ENCODE measurements at places on chromosomes 3 and 15.

DNA sequence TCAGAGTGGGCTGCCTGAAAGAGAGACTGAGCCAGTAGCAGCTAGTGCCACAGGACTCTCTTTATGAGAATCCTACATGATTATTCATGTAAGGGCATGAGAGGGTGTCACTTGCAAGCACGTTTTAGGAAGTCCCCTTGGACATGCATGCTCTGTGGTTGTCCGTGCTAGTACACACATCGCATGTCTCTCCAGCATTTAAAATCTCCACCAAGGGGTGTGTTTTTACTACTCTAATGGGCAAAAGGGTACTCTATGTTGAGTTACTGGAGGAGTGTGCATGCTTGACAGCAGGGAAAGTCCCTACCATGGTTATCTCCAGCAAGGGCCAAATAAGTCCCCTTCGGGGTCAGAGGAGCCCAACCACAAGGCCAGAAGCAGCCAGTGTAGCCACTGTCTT is 70.7 kb downstream of the DCLK3 start:
- peaks cover 6% of the 10 kb centered on the region for H3K4me1 ChIP-seq
- no peak for DNase-seq
- peaks cover 4% of the 10 kb centered on the region for H3K36me3 ChIP-seq
- H3K27me3 ChIP-seq = no peaks in the 10 kb centered on the region
- no peak overlapping the region for H3K4me3 ChIP-seq
- H3K27ac ChIP-seq = no peak overlapping the region

DNA sequence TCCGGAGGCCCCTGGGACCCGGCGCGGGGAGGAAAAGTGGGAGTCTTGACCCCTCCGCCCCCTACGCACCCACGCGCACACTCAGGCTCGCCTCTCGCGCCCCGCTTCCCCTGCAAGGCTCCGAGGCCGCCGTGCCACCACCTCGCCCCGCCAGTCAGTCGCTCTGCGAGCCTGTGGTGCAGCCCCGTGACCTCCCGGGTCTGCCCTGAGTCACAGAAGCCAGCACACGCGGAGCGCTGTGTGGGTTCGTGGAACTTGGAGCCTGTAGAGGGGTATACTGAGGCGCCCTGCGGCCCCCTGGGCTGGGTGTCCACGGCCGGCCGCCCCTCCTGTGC is 380 bp upstream of the ALS2CL start:
- peaks cover 25% of the 10 kb centered on the region for H3K27me3 ChIP-seq
- no peak for DNase-seq
- H3K27ac ChIP-seq = no peak overlapping the region
- peaks cover 22% of the 10 kb centered on the region for H3K4me1 ChIP-seq
- no peaks in the 10 kb centered on the region for H3K36me3 ChIP-seq

GRCh38 chr3:30122359-30122758 is 484.0 kb upstream of the TGFBR2 start:
- peaks cover 6% of the 10 kb centered on the region for H3K27me3 ChIP-seq
- H3K27ac ChIP-seq = no peak overlapping the region
- DNase-seq = no peak
- H3K4me1 ChIP-seq = peaks cover 13% of the 10 kb centered on the region

- no peaks in the 10 kb centered on the region for H3K36me3 ChIP-seq
- H3K4me1 ChIP-seq = peaks cover 20% of the 10 kb centered on the region
- no peak overlapping the region for H3K4me3 ChIP-seq
These were observed 6.9 kb upstream of the CAMKV start for GRCh38 chr3:49876567-49876966.

- no peaks in the 10 kb centered on the region for H3K27me3 ChIP-seq
- H3K4me3 ChIP-seq = no peak overlapping the region
- peaks cover 19% of the 10 kb centered on the region for H3K36me3 ChIP-seq
- DNase-seq = no peak
These were observed 50.4 kb downstream of the GHSR start for GRCh38 chr3:172397716-172398405.

DNA sequence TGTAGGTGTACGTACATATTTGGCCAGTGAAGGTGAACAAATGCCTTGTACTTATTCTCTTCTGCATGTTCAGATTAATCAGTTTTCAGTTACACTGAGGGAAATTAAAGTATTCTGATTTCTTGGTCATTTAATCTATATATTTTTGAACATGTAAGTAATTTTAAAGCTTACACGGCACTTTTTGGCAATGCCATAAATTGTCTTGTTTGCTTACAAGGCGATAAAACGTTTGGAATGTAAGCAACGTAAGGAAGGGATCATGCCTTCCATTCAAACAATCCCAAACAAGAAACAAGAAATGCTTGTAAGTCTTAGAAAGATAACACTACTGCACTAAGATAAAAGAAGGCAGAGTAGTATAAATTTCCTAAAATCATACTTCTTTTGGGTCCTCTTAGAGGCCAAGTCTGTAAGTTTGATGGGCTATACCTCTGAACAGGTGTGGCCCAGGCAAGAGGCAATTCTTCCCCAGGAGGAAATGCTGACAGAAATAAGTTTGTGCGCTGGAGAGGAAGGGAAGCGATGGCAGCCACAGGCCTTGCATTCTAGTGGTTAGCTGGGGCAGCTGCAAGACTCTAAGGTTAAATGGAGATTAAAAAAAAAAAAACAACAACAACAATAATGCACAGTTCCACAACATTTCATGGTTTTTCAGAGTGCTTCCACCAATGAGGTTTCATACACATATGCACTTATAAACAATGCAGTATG is 73.8 kb downstream of the GOLIM4 start:
- H3K27me3 ChIP-seq = no peaks in the 10 kb centered on the region
- peaks cover 55% of the 10 kb centered on the region for H3K36me3 ChIP-seq
- H3K4me1 ChIP-seq = peaks cover 5% of the 10 kb centered on the region
- H3K4me3 ChIP-seq = no peak overlapping the region
- no peak for DNase-seq

Data from WTC11 (cell line).